ENCODE measurements at places on chromosomes 4 and X.
A peak's percentile ranks its signal among the peaks of the same experiment; 100 is the strongest.

GRCh38 chr4:73615613-73616012 is 4.6 kb downstream of the RASSF6 start:
- DNase-seq: no peak

GRCh38 chr4:66246643-66247042 is 576.4 kb upstream of the EPHA5 start:
- no peak for DNase-seq

GRCh38 chrX:133323431-133323830 is 91.9 kb downstream of the GPC4 start:
- no peak for DNase-seq

DNA sequence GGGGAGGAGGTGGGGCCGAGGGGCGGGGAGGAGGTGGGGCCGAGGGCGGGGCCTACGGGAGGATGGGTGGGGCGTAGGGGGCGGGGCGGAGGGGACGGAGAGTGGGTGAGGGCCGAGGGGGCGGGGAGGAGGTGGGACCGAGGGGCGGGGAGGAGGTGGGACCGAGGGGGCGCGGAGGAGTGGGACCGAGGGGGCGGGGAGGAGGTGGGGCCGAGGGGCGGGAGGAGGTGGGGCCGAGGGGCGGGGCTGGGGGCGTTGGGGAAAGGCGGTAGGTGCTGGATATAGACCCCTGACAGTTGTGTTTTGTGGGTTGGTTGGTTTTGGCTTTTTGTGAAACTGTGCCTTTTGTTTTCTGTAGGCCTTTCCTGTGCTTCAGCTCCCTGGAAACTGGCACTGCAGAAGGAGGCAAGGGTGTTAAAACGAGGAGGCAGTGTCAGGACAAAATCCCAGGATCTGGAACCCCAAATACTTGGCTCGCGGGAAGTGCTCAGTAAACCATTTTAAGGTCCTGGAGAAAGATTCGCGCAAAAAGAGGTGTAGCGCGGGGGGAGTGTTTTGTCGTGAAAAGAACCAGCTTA is 580 bp upstream of the MMGT1 start:
- peak; percentile 14 for DNase-seq

DNA sequence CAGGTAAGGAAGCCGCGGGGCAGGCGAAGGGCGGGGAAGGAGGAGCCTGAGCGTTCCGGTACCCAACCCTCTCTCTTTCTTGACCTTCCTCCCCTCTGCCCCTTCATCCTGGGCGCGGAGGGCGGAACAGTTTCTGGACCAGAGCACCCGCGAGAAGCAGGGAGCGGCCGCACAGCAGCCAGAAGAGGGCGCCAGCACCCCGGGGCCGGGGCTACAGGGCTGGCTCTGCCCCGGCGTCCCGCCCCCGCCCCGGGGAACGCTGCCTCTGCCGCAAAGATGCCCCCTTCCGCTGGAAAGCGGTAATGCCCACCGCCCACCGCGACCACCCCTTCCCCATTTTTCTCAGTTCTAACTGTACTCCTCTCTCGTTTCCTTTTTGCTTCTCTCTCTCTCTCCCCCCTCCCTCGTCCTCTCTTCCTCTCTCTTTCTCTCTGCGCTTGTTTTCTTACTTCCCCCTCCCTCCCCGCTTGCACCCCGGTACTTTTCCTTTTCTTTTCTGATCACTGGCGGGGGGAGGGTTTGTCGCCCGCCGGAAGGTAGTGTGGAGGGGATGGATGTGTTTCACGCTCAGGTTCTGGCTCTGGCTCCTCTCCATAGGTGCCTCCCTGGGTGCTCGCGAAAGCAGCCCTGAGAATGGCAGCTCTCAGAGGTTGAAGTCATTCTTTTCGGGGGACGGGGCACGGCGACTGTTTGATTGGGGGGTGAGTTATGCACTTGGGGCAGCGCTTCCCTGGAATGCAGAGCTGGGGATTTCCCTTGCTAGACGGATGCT is 13.1 kb upstream of the PRDM8 start:
- DNase-seq: peak; percentile 63

- DNase-seq: no peak
Observed at GRCh38 chr4:184734758-184735157, 862 bp upstream of the CENPU start.

GRCh38 chr4:41256740-41257256 is at the start of gene UCHL1:
Gene UCHL1, plus strand, starts transcription at chr4:41256928. Its CDS starts 49 bp downstream, at chr4:41256977.
- DNase-seq: peak; percentile 76

DNA sequence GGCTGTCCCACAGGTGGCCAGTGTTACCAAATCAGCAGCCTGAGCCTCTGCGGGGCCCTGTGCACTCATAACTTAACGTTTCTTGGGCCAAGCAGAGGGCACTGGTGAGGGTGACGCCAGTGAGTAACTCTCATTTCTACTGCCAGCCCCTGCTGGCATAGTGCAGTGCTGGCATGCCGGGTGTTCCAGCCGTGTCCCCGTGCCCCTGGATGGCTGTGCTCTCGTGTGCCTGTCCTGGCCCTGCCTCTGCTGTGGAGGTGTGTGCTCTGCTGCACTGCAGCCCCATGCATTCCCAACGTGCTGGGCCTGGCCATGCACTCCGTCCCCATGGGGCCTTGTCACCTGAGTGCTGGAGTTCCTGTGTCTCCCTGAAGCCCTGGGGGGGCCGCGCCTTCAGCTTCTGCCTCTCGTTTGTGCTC is 14.7 kb downstream of the TBC1D14 start:
- DNase-seq: no peak

DNA sequence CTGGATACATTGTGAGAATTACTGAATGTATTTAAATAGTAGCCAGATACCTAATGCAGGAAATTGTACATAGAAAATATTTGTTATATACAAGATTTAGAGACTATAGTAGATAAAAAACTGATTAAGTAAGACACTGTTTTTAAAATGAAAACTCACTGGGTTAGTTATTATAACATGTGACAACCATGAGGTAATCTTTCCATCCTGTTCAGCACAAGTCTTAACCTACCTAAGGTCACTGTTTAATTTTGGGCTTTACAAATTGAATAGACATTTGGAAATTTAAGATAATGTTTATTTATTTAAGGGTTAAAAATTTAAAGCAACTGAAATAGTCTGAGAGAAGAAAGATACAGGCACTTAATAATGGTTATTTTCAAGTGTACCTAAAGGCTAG is 102.1 kb downstream of the STIM2 start:
- DNase-seq: no peak

GRCh38 chr4:95867919-95868318 is 28.0 kb downstream of the PDHA2 start:
- DNase-seq: peak; percentile 18

- no peak for DNase-seq
Observed at GRCh38 chr4:105369988-105370387, 103.9 kb downstream of the PPA2 start.

DNA sequence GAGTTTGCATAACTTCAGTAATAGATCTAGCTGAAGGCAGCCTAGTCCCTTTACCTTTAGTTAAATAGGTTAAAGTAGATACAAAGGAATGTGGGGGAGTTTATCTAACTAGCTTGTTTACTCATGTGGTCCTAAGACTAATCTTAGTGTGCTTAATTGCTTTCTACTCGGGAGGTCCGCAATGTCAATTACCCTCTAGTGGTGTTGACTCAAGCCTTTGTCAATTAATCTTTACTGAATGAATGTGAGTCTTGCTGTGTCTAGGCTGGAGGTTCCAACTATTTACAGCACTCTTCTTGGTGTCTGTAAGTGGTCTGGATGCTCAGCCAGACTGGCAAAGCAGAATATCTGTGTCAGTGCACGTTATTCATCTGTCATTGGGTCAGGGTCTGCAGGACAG is 17.9 kb upstream of the YTHDC1 start:
- no peak for DNase-seq

DNA sequence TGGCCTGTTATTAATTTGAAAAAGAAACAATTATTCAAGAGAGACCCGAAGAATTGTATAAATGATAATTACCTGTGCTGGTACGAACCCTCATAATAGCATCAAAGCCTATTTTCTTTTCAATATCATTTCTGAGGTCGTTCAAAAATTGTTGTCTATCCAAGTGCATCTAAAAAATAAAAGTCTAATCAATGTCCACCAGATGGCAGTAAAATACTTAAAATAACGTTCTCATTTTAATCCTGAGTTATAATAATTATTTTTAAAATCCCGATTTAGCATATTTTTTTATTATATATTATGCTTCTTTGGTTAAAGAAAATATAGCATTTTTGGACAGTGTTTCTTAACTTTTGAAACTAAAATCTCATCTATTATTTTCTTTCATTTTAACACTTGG is 55.7 kb downstream of the METTL14 start:
- peak; percentile 3 for DNase-seq

DNA sequence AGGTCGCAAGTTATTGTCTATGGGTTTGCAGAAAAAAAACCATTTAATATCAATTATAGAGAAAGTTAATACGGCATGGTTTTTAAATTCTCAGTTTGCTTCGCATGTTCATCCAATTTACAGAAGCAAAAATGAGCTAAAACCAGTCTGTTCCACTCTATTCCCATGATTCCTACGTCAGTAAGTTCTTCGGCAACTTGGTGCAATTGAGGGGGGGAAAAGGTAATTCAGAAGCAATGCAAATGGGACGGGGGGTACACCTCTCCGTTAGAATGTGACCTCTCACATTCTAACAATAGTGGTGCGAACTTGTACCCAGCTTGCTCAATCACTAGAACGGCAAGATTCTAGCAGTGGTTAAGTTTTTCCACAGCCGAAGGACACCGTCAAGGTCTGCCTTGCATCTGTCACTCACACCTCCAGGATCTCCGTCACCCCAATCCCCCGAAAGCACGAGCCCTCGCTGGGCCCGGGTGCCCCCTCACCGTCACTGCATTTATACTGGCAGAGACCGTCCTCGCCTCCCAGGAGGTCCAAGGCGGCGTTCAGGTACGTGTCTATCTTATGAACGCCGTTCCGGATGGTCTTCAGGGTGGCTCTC is 653 bp downstream of the PLA2G12A start:
- no peak for DNase-seq

DNA sequence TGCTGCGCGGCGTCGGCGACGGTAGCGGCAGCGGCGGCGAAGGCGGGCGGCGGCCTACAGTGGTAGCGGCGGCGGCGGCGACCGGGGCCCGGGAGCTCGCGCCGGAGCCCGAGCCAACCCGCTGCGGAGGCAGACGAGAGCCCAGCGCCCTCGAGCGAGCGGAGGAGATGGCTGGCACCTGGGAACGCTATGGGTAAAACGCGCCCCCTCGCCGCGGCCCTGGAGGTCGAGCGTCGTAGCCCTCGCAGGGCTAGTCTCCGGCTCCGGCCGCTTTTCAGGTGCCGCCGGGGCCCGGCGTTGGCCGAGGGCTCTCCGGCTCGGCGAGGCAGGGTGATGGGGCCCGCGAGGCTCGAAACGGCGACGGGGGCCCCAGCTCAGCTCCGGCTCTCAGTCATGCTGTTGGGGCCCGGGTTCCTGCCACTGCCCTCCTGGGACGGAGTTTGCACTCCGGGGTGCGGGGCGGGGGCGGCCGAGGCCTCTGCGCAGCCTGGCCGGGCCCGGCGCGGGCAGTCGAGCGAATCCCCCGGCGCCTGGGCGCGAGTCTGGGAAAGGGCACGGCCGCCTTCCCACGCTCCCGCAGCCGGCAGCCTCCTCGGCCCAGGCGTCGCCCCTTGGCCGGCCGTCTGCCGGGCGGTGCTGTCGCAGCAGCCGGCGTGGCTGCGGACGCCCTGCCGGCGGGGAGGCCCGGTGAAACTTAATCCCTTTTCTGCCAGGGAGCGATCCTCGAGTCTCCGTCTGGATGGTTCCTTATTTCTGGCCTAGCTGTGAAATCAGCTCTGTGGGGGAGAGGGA is 768 bp downstream of the MID2 start:
- DNase-seq: no peak

- DNase-seq: no peak
Observed at GRCh38 chr4:905485-906338, 26.4 kb downstream of the GAK start.

DNA sequence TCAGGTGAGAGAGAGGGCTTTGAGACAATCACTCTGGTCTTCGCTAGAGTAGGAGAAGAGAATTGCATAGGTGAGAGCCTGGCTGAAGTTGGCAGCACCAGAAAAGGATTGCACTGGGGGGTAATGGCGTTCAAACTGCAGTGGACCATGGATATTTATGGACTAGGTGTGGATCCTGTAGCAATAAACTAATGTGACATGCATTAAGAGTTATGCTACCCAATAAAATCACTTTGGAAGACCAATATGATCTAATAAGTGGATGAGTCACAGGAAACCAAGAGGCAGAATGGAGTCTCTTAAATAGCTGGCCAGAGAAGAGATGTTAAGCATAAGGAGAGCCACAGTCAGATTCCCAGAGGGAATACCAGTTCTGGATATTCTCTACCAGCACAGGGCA is 259.8 kb downstream of the FBXO8 start:
- DNase-seq: no peak

- no peak for DNase-seq
Observed at GRCh38 chr4:113467581-113467980, 294.0 kb downstream of the CAMK2D start.

GRCh38 chr4:24736066-24736465 is 59.3 kb upstream of the SOD3 start:
- no peak for DNase-seq

GRCh38 chr4:26067035-26067434 is 153.0 kb downstream of the SMIM20 start:
- no peak for DNase-seq

GRCh38 chrX:130555341-130555740 is 153.6 kb downstream of the RBMX2 start:
- DNase-seq: no peak

- no peak for DNase-seq
Observed at GRCh38 chr4:119113033-119113655, 22.5 kb upstream of the MYOZ2 start.

DNA sequence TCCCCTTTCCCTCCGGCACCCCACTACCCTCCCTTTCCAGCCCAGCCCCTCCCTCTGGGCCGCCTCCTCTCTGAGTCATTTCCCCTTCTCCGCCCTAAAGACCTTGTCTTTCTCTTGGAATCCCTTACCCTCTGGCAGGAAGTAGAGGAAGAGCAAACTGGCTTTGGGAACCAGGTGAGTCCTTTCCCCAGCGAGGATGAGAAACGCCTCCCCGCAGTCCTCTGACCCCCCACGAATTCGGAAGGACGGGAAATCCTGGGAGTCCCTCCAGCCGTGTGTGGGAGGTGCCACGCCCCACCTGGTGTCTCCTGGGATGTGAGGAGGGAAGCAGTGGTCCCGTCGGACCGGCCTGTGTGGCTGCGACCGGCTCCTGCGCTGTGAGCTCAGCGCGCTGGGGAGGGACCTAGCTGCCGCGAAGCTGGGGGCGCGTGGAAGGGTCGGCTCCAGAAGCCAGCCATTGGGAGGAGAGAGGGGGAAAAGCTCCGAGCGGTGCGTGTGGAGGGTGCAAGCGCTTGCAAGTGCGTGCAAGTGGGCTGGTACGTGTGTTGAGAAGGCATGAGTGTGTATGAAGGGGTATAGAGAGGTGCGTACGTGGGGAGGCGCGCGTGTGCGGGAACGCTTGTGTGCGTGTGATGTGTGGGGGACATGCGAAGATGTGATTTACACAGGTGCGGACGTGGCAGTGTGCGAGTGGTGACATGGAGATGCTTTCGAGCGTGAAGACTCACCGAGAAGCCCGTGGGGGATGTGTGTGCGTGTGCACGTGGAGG is 46.3 kb downstream of the TEX13B start:
- peak; percentile 20 for DNase-seq

Measured in NCI-H748 treated with DMSO at 0.1 percent for 48 hours (cell line).